ENCODE measurements at places on chromosomes 4 and X.

DNA sequence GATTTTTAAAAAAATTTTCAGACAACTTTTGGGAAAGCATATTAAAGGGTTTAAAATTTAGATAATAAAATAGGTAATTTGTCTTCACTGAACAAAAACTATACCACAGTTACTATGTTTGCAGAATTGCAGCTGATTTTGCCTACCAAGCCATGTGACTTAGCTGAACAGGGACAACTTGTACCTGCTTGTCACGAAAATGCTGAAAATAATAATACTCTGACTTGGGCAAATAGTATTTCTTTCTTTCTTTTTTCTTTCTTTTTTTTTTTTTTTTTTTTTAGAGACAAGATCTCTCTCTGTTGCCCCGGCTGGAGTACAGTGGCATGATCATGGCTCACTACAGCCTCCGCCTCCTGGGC lies 225.2 kb upstream of the PPP1R2C start:
- no peak for DNase-seq

- no peak for DNase-seq
Measured at GRCh38 chr4:13267091-13267490, 217.0 kb downstream of the RAB28 start.

- no peak for DNase-seq
Measured at GRCh38 chr4:46937493-46937892, 28.4 kb upstream of the COX7B2 start.

GRCh38 chr4:165388756-165389155 lies 9.9 kb downstream of the CPE start:
- DNase-seq: no peak

DNA sequence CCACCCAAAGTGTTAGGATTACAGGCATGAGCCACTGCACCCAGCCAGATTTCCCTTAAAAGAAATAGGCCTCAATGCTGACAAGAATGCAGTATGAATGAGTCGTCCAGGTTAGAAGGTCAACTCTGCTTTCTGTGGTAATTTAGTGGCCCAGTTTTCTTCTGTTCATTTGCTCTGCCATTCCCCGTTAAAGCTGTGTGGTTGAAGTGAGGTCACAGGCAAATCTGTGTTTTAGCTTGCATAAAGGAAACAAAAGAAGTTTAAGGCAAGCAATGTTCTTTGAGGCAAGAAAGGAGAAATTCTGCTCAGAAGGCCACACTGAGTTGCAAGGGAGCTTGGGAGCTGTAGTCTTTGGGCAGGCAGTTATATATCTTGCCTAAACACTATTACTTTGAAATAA lies 176.8 kb downstream of the LARP7 start:
- peak; percentile 69 for DNase-seq

DNA sequence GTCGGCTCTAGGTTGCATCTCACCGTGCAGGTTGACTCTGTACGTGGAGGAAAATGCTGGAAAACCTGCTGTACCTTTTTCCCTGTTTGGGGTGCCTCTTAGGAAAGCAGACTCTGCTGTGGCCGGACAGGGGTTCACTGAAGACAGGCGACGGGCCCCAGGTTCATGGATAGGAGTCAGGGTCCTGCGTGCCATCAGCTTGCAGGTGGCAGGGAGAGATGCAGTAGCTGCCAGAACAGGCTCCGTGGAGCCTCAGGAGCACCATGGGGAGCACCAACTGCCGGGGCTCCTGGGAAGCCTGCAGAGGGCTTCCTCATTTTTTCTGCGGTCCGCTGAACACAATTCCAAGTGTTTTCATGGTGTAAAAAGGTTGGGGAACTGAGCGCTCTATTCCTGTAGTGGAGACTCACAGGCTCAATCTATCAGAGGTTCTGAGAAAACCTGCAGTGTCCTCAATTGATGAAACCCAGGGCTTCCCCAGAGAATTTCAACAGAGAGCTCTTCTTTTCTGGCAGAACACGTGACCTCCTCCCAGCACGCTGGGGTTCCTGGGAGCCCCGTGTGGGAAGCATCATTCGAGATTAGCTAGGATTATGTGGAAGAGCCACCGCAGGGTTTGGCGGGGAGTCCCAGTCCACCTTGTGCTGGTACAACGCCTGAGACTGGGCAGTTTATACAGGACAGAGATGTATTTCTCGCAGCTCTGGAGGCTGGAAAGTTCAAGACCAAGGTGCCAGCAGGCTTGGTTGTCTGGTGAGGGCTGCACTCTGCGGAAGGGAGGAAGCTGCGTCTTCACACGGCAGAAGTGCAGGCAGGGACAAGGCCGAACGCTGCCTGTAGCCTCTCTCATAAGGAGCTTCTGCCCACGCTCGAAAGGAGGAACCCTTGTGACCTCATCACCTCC lies 1.6 kb downstream of the HTRA3 start:
- no peak for DNase-seq

GRCh38 chr4:126850286-126850685 lies 782.5 kb upstream of the INTU start:
- DNase-seq: peak; percentile 92

DNA sequence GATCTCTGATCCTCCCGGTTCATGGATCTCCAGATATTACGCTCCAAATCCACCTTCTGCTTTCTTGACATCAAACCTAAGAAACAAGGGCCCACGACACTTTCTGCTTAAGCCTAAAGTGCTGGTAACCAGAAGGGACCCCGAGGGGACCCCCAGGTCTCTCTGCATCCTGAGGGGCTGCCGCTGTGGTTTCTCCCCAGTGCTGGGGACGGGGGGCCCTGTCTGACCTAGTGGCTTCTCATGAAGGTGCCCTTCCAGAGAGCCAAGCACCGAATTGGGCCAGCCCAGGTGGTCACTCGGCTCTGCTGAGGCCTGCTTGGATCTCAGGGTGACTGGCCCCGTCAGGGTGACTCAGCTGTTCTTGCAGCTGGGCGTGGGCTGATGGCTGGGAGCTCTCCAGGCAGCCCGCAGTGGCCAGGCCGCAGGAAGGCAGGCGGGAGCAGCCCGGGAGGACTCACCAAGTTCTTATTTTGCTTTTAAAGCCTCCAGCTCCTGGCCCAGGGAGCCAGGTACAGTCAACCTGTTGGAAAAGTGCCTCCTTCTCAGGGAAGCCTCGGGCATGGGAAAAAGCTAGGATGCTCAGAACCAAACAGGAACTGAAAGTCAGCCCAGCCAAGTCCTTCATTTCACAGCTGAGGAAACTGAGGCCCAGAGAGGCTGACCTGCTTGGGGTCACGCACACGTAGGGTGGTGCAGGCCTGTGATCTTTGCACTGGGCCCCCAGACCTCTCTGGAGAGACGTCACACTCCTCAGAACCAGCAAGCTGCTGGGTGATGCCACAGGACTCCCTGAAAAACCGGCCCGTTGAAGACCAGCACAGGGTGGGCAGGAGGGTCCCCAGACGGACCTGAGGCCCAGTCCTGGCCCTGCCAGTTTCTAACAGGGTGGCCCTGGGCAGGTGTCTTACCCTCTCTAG lies 16.7 kb downstream of the BLOC1S4 start:
- DNase-seq: peak; percentile 88

DNA sequence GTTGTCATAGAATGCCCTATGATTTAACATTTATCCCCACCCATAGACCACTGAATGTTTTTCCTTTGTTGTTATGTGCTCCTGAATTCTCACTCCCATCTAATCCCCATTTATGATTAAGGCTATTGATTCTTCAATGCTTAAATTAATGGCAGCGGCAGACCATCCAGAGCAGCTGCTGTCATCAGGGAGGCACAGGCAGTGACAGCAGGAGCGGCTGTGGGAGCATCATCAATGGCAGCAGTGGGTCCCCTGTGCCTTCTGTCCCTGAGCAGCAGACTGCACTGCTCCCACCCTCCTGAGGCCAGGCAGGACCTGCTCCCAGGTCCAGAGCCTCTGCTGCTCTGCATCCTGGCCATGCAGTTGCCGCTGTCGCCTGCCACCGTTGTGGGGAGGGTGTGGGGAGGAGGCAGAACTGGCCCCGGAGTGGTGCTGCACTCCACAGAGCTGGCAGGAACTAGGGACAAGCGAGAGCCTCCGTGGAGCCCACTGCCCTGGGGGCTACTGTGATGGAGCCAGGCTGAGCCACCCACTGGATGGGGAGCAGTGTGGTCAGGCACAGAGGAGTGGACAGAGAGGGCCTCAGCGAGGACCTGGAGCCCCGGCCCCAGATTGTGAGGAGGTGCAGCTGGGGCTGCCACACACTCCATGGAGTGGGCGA lies 29.0 kb downstream of the NAA11 start:
- DNase-seq: no peak

DNA sequence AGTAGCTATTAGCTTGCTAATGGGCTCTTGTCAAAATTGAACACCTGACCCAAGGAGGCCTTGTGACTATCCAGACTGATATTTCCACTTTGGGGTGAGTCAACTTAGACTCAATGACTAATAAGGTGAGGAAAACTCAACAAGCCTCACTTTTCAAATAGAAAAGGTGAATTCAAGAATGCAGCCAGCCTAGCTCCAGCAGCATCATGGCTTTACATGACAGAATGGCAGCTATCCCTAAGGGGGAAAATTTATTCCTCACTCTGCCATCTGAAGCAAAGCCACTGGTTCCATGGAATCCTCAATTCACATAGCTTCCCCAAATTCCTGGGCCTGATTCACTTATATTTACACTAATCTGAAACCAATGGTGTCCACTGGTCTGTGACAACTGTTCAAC lies 29.1 kb upstream of the RAB9B start:
- DNase-seq: no peak

GRCh38 chr4:3372933-3373465 lies 68.8 kb upstream of the HGFAC start:
- no peak for DNase-seq

- DNase-seq: no peak
Measured at GRCh38 chrX:17735406-17735805, 1.9 kb upstream of the SCML1 start.

- no peak for DNase-seq
Measured at GRCh38 chr4:76526585-76526990, 91.6 kb downstream of the SHROOM3 start.

DNA sequence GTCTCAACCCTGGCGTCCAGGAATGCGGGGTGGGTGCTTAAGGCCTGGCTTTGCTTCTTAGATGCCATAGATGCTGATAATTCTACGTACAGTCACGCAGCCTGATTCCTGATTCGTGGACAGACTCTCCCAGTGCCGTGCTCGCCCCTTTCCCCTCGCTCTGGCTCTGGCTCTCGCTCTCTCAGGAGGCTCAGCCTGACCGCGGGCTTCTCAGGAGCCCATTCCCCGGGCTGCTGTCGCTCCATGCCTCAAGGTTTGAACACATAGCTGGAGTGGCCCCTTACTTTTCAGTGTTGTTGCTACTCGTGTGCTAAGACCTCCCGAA lies 59.2 kb upstream of the ZC4H2 start:
- DNase-seq: peak; percentile 76

GRCh38 chr4:136690360-136690759 lies 841.9 kb downstream of the PCDH18 start:
- DNase-seq: no peak

DNA sequence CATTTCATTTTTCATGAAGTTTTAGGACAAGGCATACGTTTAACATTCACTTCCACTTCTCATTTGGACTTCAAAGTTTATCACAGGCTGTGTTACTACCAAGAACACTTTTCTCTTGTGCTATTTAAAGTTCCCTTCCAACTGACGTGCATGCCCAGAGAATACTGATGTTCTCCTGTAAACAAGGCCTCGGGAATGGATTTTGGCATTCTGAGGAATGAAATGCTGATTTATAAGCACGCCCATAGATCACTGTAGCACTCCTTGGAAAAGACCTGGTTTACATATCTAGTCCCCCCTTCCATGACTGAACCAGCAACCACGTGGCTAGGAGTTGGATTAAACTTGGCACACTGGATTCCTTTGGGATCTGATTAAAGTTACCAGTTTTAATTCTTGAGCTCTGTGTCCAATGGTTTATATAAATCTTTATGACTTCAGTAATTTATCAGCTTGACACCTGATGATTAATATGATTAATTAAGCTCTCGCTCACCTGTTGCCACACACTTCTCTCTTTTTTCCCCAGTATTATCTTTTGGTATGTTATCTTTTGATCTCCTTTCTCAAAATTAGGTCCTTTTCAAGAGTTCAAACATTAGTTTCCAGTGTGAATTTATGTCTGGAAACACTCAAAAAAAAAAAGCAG lies 122.4 kb upstream of the HAND2 start:
- no peak for DNase-seq

DNA sequence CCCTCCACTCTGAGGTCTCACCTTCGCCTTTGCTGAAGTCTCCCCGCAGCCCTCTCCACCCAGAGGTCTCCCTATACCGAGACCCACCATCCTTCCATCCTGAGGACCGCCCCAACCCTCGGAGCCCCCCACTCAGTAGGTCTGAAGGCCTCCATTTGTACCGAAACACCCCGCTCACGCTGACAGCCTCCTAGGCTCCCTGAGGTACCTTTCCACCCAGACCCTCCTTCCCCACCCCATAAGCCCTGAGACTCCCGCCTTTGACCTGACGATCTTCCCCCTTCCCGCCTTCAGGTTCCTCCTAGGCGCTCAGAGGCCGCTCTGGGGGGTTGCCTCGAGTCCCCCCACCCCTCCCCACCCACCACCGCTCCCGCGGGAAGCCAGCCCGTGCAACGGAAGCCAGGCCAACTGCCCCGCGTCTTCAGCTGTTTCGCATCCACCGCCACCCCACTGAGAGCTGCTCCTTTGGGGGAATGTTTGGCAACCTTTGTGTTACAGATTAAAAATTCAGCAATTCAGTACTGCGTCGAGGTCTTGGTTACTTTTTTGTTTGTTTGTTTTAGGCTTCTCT lies 5.0 kb downstream of the SOD3 start:
- peak; percentile 51 for DNase-seq

- no peak for DNase-seq
Measured at GRCh38 chr4:182048871-182049270, 194.3 kb upstream of the TENM3 start.

- DNase-seq: peak; percentile 75
Measured at GRCh38 chrX:43655151-43656004, 721 bp upstream of the MAOA start.

- DNase-seq: peak; percentile 68
Measured at GRCh38 chrX:19514791-19515614, at the start of gene MAP3K15. TSS of gene MAP3K15 (minus strand) at chrX:19515508. CDS start at chrX:19515261, 247 bp downstream.

- DNase-seq: no peak
Measured at GRCh38 chr4:80903020-80903419, 127.5 kb upstream of the BMP3 start.

- no peak for DNase-seq
Measured at GRCh38 chrX:57121816-57122215, 468 bp upstream of the SPIN2B start.

GRCh38 chr4:8282134-8282641 lies 12.6 kb downstream of the HTRA3 start:
- no peak for DNase-seq
